Urothelium cell line (cell line): ENCODE measurements at places on chromosomes 5 and 9.
A peak's percentile ranks its signal among the peaks of the same experiment; 100 is the strongest.

- peak; percentile 35 for DNase-seq
These were observed 1.6 kb downstream of the SLC22A4 start for GRCh38 chr5:132295505-132296411.

GRCh38 chr9:76516871-76517270, 57.9 kb downstream of the GCNT1 start:
- DNase-seq, result no peak

- no peak for DNase-seq
These were observed 8.6 kb downstream of the SLC2A8 start for GRCh38 chr9:127405344-127406125.

DNA sequence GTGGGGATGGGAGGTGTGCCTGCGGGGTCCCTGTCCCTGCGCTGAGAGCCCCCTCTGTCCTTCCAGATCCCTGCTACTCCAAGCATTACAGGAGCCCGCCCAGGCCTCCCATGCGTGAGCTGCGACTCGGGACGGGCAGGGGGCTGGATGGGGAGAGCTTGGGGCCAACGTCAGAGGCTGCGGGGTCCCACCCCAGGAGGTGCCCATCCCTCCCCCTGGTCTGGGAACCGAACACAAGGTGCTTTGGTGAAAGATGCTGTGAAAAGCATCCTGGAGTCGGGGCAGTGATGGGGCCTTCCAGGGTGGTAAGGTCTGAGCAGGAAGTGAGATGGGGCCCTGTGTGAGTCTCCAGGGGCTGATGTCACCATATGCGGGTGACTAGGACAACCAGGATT, 2.7 kb downstream of the LCN9 start:
- no peak for DNase-seq

GRCh38 chr5:62259699-62260250, 46.2 kb upstream of the KIF2A start:
- no peak for DNase-seq

DNA sequence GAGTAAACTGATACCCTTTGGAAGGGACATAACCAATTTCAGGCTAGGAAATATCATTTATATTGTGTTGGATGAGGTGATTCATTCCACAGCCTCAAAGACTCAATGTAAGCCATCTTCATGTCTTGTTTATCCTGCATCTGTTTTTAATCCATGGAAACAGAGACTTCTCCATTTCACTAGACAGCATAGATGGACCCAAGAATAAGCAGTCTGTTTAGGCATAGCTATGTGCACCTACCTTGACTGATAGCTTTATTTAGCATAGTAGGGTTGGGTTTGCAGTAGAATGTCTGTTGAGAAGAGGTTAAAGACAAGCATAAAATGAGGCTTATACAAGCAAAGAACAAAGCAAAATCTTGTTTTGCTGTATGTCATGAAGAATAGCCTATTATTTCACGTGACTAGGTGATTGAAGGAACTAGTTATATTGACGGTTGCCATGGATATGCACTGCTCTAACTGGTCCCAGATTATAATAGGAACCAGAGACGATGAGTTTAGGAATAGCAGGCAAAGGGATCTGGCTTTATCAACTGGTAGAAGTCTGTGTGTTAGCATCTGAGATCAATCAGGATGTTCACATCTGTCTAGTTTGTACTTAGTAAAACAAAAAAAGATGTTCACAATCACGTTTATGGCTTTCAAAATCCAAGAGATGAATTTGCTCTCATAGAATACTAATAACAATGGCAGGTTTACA, 154.8 kb upstream of the KLF9 start:
- DNase-seq, result no peak

DNA sequence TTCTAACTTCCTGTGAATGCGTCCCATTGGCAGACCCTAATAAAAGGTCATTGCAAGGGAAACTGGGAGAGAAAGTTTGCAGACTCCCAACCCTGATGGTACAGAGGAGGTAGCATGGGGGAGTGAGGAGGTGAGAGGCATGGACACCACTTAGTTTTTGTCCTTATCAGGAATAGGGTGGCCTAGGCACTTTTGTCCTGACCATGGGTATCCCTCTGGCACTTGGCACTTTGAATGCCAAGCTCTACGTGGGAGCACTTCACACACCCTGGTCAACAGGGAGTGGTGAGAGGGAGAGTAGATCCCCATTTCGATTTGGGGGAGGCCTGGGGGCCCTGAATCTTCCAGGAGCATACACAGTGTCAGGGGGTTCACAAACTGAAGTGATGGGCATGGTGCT, 75.6 kb upstream of the SH3PXD2B start:
- no peak for DNase-seq

- no peak for DNase-seq
These were observed 228.3 kb downstream of the PDZD2 start for GRCh38 chr5:31867219-31867618.

- no peak for DNase-seq
These were observed 842 bp upstream of the ANGPTL2 start for GRCh38 chr9:127123064-127123890.

DNA sequence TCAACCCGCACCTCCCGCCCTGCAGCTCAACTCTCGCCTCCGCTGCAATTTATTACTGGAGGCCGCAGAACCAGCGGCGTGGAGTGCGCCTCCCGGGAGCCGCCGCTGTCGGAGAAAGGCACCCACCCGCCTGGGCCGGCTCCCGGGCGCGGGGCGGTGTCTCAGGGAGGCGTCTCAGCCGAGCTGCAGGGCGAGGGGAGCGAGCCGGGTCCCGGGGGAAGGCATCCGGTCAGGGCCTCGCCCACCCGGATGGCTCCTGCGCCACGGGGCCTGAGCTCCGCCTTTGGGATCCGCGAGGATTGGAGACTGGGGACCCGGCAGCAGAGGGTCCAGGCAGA, 32.9 kb downstream of the TSPAN17 start:
- no peak for DNase-seq

DNA sequence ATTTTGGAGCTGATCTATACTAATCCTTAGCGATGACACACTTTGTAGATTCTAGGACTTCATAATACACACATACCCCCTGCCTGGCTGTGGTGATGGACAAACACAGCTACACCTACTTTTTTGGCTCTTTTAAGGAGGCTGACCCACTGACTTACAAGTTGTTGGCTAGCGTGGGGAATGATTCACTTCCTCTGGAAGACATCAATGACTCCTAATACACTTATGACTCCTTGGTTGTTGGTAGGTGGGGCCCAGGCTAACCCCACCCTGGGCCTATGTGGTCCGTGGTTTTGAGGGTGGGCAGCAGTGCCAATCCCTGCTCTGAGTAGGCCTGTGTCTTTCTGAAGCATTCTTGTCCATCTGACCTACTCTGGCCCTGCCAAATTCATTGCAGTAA, 144.4 kb downstream of the SLC12A2 start:
- peak; percentile 59 for DNase-seq

DNA sequence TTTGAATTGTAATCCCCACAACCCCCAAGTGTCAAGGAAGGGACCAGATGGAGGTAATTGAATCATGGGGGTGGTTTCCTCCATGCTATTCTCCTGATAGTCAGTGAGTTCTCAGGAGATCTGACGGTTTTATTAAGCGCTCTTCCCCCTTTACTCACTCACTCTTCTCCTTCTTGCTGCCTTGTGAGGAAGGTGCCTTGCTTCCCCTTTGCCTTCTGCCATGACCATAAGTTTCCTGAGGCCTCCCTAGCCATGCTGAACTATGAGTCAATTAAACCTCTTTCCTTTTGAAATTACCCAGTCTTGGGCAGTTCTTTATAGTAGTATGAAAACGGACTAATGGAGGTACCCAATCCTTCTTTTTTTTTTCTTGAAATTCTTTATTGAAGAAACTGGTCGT, 2.2 kb upstream of the CEP120 start:
- no peak for DNase-seq

GRCh38 chr9:91496351-91496750, 72.7 kb upstream of the NFIL3 start:
- DNase-seq, result no peak

GRCh38 chr5:136108180-136108611, 24.4 kb upstream of the SMAD5 start:
- DNase-seq, result no peak

- DNase-seq, result no peak
These were observed 138.3 kb downstream of the ZDHHC21 start for GRCh38 chr9:14554886-14555285.

DNA sequence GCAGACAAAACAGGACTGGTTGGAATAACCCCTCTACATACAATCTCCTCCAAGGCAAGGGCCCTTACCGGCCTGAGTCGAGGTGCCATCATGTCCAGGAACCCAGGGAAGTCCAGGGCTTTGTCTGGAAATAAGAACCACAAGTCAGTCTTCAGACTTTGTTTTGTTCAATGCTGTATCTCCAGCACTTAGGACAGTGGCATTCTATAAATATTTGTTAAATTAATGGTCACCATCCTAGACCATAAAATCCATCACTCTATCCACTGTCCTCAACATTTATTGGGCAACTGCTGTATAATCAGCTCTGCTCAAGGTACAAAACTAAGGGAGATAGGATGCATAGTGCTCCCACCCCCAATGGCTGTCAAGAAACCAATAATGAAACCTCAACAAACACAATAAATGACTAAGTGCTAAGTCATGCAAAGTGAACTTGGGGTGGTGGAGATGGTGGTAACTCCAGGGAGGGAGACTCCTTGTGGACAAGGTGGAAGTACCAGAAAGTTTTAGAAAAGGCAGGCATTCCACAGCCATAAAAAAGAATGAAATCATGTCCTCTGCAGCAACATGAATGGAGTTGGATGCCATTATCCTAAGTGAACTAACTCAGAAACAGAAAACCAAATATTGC, 5.0 kb downstream of the RELL2 start:
- DNase-seq, result peak; percentile 63

GRCh38 chr9:36853233-36853632, 180.8 kb downstream of the PAX5 start:
- no peak for DNase-seq

DNA sequence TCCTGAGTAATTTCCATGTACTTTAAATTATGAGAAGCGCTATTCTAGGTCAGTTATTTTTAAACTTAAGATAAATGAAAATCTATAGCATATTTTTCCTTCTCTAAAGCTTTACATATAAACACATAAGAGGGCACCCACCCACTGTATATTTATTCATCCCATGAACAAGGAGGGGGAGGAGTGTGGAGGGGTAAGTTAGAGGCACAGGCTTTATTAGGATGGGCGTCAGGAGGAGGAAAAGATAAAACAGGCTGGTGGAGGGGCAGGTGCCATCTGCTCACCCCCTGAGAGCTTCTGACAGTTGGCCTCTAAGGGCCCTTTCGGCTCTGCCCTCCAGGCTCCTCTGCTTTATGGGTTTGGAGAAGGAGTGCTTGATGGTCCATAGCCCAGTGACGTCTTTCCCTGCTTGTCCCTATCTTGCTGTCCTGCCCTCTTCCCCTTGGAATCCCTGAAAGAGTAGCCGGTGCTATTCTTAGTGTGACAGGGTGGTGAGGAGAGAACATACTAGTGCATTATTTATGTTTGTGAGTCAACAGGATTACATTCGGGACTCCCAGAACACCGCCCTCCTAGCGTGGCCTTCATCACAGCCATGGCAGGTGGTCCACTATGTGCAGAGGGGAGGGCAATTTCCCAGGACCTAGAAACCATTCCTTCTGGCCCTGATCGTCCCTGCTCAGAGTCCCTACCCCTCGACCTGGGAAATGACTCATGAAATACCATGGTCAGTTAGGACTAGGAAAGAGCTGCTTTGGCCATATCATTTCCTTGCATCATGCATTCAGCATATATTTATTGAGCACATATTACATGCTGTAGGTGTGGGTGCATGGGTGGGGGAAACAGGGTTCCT, 7.9 kb upstream of the SYNPO start:
- DNase-seq, result no peak

DNA sequence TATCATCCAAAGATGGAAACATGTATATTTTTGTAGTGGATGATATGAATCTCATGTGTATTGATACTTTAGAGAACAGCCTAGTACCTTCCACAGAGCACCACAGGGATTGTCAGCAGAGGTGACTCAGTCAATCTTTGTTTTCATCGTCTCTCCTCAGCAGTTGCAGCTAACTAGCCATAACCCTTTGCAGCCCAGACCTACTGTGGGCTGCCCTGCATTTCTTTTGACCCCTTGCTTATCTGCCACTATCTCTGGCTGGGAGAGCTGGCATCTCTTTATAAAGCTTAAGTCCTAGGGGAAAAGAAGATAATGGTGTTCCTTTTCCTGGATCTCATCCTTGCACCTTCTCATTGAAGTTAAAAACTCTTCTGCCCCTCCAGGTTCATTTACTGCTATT, 28.7 kb downstream of the HMGCR start:
- no peak for DNase-seq

- DNase-seq, result no peak
These were observed 187.0 kb upstream of the ADCY2 start for GRCh38 chr5:7208938-7209337.

GRCh38 chr5:103066326-103066725, 53.6 kb downstream of the GIN1 start:
- DNase-seq, result no peak

DNA sequence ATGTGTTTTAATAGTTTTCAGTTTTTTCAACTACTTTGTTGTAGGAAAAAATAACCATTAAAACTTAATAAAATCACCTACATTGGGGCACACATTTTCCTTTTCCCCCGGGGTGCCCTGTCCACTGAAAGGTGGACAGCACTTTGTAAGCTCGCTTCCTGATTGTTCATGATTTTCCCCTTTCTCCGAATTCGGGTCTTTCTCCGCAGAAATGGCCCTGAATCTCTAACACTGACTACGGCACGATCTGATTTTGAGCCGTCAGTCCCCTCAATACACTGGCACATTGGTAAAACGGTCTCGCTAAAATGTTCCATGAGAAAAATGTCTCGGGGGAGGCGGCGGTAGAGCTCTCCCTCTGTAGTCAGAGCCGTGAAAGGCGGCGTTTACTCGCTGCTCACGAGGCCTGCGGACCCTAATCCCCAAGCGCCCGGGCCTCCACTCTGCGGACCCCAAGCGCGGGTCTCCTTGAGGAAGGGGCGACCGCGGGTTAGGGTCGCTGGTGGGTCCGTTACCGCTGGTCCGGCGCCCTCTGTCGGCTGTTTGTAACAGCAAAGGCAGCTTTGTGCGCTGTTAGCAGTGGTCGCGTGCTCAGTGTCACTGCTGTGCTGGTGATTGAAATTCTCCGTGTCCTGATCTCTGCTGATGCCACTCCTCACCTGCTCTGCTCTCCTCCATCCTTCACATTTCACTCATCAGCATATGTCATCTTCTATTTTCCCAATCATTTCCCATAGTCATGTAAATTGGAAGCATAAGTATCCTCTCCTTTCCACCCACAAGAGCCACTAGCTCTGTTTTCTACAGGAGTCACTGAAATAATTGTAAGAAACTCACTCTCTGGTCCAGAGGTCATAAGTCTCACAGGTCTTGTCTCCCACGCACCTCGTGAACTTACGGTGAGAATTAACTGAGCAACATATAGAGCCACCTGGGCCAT, 10.8 kb upstream of the IFNA2 start:
- peak; percentile 17 for DNase-seq
